ENCODE measurements at places on chromosomes 1 and 21. TPM values are rescaled to one million over a fixed set of nuclear protein-coding genes. Genes with fewer than 3 reads are reported as not detected.

The KIAA1614 gene
- total RNA-seq: 12.5 TPM

The MCOLN3 gene
- total RNA-seq: 13.7 TPM

The LRRC38 gene
- 0.24 TPM for total RNA-seq

The UTS2 gene
- not detected for total RNA-seq

The ZFYVE9 gene
- total RNA-seq: 18.8 TPM

The DPT gene
- total RNA-seq: 109 TPM

The TRIM45 gene
- total RNA-seq: 8.9 TPM

The RSPO1 gene
- total RNA-seq: not detected

DNA sequence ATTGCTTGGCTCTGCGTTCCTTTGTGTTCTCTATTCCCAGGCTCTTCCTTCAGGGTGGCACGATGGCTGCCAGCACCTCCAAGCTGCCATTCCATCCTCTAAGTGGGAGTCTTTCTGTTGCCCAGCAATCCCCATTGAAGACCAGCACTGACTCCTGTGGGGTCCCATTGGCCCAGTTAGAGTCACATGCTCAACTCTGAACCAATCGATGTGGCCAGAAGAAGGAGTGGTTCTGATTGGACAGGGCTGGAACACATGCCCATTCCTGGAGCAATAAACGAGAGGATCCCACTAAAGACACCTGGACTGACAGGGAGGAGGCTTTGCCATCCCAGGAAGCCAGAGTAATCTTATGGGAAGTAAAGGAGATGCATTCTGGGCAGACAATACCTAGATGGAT is 97.2 kb upstream of the IGSF21 start:
- DNase-seq: no peak

- DNase-seq: no peak
These were observed 15.9 kb downstream of the DUSP10 start for GRCh38 chr1:221725735-221726672.

- DNase-seq: no peak
These were observed 25.8 kb downstream of the INTS7 start for GRCh38 chr1:212009561-212009960.

- no peak for DNase-seq
These were observed 156.9 kb downstream of the EDEM3 start for GRCh38 chr1:184597650-184598357.

DNA sequence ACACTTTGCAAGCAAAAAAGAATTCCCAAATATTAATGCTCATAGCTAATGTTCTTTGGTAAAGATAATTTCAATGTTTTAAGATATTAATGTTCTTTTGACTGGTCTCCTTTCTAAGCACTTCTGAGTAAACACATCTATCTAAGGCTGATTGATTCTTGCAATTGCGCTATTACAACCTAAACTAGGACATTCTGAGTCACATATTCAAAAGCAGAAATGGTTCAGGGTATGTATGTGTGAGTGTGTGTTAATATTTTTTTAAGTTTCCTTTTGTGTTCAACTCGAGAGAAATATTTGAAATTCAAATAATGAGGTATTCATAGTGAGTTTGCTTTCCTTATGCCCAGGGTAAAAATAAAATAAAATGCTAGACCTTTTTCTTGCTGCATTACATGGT is 203.6 kb upstream of the GRIK3 start:
- DNase-seq: no peak

- no peak for DNase-seq
These were observed 369.4 kb downstream of the KCNH1 start for GRCh38 chr1:210764536-210764935.

GRCh38 chr1:108780937-108781574 is 34.6 kb downstream of the STXBP3 start:
- DNase-seq: no peak

DNA sequence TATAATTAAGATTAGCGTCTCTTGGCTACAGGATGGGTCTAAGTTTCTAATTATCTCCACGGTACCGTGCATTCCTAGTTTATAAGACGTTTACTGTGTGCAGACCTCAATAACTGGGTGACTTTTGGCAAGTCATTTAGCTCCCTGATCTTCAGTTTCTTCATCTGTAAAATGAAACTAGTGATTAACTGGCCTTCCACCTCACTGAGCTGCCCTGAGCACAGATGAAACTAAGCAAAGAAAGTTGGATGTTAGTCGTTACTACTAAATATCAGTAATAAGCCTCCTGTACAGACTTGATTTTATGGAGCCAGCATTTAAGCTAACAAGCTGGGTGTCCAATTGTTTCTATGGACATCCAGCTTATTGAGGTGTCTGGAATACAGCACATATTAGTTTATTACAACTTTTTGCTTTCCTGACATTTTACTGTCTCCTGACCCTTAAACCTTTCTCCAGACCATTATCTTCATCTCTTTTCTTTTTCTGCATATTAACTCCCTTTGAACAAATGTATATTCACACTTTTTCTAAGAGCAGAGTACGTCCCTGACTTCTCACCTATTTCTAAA is 1.1 kb downstream of the CR2 start:
- no peak for DNase-seq

DNA sequence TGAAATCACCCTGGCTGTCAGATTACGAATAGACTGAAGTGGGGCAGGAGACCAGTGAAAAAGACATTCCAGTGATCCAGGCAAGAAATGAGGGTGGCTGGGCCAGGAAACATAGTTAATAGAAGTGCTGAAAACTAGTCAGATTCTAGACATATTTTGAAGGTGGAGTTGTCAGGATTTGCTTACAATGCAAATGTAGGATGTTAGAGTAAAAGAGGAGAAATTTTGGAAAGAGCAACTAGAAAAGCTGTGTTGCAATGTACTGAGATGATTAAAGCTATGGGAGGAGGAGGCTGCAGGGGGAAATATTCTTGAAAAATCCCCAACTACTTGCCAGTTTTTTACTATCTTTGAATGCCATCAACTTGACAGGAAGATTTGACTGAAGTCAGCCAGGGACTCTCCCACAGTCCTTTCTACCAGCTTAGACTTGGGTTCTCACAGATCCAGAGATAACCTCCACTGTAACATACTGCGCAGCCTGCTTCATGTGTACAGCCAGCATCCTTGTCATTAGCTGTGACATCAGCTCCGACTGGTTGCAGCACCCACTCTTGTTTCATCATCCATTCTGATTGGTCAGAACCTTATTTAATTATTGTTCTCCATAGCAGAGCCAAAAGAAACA is 109.7 kb downstream of the TSEN15 start:
- no peak for DNase-seq

GRCh38 chr1:17574516-17574915 is 35.0 kb downstream of the ARHGEF10L start:
- no peak for DNase-seq

GRCh38 chr1:19315378-19316198 is 3.5 kb downstream of the SLC66A1 start:
- DNase-seq: no peak

DNA sequence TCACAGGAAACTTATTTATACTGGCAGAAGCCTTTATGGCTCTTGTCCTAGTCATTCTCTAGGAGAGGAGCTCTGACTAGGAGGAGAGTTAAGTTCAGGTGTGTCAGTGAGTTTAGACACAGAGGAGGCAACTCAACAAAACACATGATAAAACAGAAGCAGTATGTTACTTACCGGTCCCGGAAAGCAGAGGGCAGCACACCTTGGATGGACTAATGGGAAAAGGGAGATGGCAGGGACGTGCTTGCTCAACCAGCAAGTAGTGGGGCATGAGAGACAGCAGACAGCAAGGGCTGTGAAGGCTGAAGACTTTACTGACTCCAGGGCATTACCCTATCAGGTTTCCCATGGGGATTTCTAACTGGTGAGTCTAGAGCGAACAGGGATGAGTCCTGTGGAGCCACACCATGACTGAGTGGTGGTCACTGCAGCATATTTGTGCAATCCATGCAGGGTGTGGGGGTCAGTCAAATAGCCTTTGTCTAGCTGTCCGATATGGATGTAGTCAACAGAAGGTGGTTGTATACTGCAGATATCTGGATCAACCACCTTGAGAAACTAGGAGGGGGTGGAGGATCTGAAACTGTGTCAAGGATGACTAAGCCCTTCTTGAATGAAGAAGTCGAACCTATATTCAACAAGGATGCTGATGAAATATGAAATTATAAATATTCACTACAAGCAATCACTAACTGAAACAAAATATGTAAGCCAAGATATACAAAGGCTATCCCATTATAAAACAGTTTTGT is 596.3 kb upstream of the CHRM3 start:
- no peak for DNase-seq

GRCh38 chr1:64265141-64265540 is 61.7 kb downstream of the UBE2U start:
- no peak for DNase-seq

- no peak for DNase-seq
These were observed at the start of gene KCNJ10 for GRCh38 chr1:160069460-160070231. KCNJ10 (minus strand) TSS chr1:160070160; CDS start chr1:160042532, 27,628 bp downstream.

- DNase-seq: peak; percentile 64
These were observed 28.4 kb downstream of the PARK7 start for GRCh38 chr1:7989762-7990428.

DNA sequence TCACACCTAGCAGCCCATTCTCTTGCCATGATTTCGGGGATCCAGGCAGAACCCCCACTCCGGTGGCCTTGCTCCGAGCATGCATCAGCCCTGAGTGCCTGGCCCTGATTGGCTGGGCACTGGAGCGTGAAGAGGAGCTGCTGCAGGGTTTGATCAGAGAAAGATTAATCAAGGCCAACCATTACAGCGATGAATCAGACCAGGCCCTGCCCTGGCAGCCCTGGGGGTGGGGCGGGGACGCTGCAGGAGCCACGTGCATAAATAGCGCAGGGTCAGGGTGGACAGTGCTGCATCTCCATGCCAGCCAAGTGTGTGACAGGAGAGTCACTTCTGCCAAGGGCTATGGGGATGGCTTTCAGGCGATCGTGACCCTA is 3.4 kb upstream of the FAM131C start:
- no peak for DNase-seq

All from right cardiac atrium (tissue), 5 donors.